ENCODE measurements at places on chromosomes 5 and 9.

DNA sequence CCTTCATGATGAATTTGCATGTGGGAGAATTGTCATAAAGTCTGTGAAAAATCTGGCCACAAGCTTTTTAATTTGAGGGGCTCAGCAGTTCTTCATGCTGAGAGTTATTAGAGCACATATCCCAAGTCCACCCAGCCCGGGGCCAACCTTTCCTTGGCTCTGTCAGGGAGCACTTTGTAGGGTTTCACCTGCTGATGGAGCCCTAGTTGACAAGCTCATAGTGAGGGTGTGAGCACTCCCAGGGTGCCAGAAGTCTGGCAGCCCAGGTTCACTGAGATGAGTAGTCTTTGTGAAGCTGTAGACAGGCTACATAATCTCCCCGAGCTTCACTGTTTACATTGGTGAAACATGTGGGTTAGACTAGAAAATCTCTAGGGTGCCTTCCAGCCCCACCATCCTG is 97.2 kb upstream of the NREP start:
- DNase-seq, result no peak

DNA sequence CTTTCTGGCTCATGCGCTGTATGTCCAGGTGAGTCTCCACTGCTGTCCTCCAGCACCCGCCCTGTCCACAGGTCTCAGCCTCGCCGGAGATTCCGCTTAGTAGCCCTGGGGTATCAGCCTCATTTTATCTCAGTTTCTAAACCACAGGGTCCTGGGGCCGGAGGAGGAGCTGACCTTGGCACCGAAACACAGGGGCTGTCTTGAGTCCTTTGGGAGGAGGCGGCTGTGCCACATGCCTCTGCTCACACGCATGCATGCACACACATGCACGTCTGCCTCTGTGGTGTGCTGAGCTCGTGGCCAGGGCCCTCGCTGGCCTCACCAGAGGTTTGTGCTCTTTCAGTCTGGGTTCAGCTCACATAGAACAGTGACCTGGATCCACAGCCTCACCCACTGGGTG is 23.3 kb downstream of the TRIP13 start:
- DNase-seq, result no peak

DNA sequence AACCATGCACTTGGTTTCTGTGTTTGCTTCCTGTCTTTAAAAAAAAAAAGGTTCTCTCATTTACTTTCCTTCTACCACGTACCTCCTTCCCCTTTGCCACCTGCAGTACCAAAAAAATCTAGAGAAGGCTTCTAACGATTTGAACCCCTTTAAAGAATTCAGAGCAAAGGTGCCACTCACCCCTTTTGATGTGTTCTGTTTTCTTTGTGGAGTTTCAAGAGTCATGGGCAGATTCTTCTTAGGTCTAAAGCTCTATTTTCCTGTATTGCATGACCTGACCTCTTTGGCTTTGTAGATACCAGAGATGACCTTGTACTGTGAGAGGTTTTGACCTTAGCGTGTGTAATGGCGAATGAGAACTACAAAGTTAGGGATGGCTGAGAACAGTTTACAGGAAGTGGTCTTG is 29.0 kb downstream of the TXNDC8 start:
- DNase-seq, result no peak

DNA sequence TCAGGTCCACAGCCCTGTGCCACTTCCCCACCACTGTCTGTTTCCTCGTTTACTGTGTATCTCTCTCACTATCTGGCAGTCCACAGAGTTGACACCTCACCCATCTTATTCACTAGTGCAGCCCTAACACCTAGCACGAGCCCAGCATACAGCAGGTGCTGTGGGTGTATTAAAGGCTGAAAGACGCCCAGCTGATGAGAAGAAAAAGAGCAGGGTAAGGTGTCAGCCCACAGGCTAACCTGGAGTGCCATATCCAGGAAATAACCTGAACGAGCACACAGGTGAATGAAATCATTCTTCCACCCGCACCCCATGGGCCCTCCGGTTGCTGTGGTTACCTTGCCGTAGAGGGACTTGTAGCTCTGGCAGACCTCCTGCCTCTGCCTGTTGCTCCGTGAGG is 18.6 kb downstream of the ANXA6 start:
- DNase-seq, result no peak

DNA sequence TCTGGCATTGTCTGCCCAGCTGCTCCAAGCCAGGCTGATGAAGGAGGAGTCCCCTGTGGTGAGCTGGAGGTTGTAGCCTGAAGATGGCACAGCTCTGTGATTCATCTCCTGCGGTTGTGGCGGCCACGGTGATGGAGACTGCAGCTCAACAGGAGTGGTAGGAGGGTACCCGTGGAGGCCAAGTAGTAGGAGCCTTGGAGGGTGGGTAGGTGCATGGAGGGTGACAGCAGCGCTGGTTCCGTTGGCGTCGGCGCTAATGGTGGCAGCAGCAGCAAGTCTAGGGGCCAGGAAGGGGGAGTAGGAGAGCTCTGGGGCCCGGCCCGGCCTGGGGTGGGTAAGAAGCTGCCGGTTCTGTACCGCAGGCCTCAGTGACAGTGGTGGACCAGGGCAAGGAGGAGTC is 22.4 kb upstream of the TRIM52 start:
- no peak for DNase-seq

GRCh38 chr9:4490705-4491625 is 697 bp downstream of the SLC1A1 start:
- DNase-seq, result no peak

DNA sequence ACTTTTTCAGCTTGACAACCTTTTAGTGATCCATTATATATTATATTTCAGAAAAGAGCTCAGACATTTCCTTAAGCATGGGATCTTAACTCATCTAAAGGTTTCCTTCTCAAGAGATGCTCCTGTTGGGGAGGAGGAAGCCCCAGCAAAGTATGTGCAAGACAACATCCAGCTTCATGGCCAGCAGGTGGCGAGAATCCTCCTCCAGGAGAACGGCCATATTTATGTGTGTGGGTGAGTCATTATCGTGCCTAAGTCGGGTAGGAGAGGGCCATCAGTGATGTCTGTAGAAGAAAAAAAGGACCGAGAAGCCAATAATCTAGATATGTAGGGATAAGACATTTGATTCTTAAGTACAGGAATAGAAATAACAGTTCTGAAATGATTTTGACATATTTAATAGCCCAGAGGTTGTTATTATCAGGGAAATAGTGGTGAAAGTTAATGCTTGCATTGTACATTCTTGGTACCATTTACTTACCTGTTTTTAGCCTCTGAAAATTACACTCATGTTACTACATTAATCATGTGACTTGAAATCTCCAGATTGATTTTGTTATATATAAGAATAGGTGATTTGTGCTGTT is 28.2 kb downstream of the MTRR start:
- DNase-seq, result no peak

DNA sequence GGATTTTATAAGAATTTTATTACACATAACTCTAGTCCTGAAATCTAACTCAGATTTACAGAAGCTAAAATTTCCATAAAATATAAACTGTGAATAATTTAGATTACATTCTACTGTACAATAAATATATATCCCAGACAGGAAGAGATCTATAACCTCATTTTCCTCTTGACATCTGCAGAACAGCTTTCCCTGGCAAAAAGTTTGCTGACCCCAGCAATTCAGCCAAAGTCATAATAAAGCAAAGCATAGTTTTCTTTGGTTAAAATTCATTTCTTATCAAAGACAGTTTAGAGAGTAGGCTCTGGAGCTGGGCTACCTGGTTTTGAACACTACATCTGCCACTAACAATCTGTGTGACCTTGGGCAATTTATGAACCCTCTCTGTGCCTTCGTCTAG is 372.5 kb downstream of the CAAP1 start:
- DNase-seq, result no peak

GRCh38 chr5:91225848-91226686 is 157.1 kb downstream of the ARRDC3 start:
- peak; percentile 82 for DNase-seq

- DNase-seq, result no peak
These were observed 20.1 kb downstream of the SLC38A9 start for GRCh38 chr5:55692106-55692417.

- DNase-seq, result no peak
These were observed 1928.2 kb upstream of the WWC1 start for GRCh38 chr5:166363087-166363760.

DNA sequence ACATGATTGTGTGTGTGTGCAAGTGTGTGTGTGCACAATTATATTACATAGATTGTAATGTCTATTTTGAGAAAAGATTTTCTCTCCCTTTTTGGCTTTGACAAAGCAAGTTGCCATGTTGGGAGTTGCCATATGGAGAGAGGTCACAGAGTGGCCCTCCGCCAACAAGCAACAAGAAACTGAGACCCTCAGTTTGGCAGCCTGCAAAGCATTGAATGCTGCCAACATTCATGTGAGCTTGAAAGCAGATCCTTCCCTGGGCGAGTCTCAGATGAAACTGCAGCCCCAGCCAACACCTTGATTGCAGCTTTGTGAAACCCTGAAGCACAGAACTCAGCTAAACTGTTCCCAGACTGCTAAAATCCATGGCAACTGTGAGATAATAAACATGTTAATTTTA is 498.0 kb downstream of the NR2F1-AS1 start:
- no peak for DNase-seq

- DNase-seq, result no peak
These were observed 453.9 kb downstream of the NFIB start for GRCh38 chr9:13860019-13860418.

- DNase-seq, result no peak
These were observed 137.8 kb upstream of the ANKH start for GRCh38 chr5:15009420-15009819.

GRCh38 chr5:14186059-14186830 is 43.1 kb downstream of the TRIO start:
- no peak for DNase-seq

- DNase-seq, result peak; percentile 64
These were observed 43.9 kb upstream of the GLIPR2 start for GRCh38 chr9:36092509-36093215.

DNA sequence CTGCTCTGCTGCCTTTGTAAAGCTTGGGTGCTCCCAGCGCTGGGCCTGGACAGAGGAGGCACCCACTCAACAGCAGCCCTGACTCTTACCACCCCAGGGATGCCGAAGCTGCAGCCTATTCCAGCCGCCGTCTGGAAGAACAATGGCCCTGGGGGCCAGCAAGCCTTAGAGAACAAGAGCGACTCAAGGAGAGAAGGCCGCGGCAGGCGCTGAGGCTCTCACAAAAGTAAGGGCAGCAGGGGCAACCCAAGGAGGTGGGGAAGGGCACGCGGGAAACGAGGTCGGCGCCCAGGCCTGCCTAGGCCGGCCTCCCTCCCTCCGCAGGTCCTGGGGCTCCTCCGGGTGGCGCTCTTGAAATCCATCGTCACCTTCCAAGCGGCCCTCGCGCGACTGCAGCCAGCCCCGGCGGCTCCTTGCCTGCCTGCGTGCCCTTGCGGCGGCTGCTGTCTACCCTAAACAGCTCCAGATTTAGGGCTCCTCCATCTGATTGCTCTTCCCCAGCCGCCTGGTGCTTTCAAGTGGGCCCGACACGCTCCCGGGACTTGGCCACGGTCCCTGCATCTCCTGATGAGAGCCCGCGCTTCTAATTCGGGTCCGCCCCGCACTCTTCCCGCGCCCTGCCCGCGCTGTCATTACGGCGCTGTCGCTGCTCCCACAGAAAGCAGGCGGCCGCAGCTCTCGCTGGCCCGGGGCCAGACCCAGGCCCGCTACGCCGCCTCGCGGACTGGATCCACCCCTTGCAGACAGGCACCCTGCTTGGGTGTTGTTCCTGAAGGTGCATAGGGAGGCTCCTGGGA is 213.3 kb downstream of the SEMA6A start:
- DNase-seq, result no peak

GRCh38 chr9:90029996-90030395 is 425.2 kb downstream of the GADD45G start:
- no peak for DNase-seq

- DNase-seq, result no peak
These were observed 53.9 kb upstream of the RORB start for GRCh38 chr9:74443036-74443750.

DNA sequence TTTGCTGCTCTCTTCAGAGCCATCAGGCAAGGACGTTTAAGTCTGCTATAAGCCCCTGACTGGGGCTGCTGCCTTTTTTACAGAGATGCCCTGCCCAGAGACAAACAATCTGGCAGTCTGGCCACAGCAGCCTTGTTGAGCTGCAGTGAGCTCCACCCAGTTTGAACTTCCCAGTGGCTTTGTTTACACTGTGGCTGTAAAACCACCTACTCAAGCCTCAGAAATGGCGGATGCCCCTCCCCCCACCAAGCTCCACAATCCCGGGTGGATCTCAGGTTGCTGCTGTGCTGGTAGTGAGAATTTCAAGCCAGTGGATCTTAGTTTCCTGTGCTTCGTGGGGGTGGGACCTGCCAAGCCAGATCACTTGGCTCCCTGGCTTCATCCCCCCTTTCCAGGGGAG is 59.7 kb upstream of the SNCAIP start:
- no peak for DNase-seq

DNA sequence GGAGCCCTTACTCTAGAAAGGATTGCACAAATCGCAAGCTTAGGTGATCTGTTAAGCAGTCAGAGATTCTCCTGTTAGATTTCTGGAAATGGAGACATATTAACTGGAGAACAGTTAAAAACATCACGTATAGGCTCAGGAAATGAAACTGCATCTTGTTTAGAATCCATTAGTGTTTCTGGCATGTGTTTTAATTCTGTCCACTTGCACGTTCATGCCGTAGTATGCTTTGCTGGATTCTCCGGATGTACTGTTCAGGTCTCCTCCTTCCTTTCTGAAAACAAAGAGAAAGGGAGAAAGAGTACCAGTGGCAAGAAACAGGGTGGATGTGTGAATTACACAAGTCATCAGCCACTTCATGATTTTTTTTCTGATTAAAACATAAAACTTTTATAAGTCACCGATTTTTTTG is 2.5 kb upstream of the RGMB start:
- DNase-seq, result no peak

- no peak for DNase-seq
These were observed 827.5 kb downstream of the TAF11L14 start for GRCh38 chr5:18461766-18462165.

DNA sequence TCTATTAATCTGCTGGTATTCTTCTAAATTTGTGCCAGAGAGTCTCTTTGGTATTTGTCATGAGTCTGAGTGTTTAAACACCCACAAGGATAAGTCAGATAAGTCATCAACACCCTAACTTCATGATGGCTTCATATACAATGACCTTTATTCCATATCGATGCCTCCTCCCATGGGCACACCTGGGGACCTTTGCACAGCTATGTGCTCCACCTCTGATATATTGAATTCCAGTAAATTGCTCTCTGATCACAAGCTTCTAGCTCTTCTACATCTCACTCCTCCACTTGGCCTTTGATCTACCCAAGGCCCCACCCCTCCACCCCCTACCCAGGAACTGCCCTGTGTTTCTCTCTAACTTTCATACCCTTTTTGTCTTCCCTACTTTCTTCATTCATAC is 102.7 kb upstream of the MIER3 start:
- no peak for DNase-seq

- no peak for DNase-seq
These were observed 587.3 kb downstream of the SEMA5A start for GRCh38 chr5:8958602-8959001.

DNA sequence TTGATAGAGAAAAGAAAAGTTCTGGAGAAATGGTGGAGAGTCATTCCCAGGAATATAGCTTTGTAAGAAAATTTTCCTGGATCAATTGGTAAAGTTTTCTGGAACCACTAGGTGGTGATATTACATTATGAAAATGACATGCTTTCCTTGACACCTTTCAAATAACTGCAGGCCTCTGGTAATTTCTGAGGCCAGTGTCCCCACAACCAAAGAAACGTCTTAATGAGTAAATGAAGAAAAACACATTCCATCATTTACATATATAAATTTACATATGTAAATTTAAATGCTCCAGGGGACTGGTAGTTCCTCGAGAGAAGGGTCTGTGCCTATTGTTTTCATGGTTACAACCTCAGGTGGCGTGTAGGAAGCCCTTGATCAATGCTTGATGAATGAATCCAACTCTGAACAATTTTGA is 17.2 kb upstream of the RGS3 start:
- no peak for DNase-seq

- no peak for DNase-seq
These were observed 1.6 kb upstream of the P4HA2 start for GRCh38 chr5:132229236-132229635.
